ENCODE measurements at places on chromosomes 16 and 17.
A peak's percentile ranks its signal among the peaks of the same experiment; 100 is the strongest.

DNA sequence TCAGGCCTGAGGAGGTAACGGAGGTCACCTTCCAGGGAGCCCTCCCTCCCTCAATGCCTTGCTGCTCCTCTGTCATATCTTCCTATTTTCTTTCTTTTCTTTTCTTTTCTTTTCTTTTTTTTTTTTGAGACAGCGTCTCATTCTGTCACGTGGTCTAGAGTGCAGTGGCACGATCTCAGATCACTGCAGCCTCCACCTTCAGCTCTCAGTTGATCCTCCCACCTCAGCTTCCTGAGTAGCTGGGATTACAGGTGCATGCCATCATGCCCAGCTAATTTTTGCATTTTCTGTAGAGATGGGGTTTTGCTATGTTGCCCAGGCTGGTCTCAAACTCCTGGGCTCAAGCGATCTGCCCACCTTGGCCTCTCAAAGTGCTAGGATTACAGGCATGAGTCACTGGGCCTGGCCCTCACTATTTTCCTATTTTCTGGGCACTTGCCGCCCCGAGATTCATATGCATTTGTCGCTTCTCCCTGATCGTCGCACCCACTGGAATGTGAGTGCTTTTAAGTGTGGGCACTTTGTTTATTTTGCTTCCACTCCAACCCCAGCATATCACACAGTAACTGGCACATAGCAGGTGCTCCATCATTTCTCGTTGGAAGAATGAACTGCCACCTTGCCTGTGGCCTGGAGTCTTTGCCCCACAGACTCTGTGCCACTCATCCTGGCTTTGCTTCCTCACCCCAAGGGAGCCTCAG is 31.7 kb downstream of the CPNE2 start:
- DNase-seq: no peak

DNA sequence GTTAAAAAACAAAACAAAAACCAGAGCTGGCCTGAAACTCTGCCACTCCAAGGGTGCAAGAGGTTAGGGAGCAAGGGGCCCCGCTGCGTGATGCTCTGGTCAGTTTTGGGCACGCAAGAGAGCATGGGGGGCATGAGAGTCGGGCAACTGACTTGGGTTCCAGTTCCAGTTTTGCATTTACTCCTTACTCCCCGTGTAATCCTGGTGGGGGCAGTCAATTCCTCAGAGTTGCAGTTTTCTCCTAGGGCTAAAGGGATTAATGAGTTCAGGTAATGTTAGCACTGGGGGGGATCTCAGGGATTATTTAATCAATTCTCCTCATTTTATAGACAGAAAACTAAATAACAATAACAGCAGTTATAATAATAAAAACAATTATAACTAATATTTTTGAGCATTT is 72.9 kb upstream of the PMFBP1 start:
- no peak for DNase-seq

DNA sequence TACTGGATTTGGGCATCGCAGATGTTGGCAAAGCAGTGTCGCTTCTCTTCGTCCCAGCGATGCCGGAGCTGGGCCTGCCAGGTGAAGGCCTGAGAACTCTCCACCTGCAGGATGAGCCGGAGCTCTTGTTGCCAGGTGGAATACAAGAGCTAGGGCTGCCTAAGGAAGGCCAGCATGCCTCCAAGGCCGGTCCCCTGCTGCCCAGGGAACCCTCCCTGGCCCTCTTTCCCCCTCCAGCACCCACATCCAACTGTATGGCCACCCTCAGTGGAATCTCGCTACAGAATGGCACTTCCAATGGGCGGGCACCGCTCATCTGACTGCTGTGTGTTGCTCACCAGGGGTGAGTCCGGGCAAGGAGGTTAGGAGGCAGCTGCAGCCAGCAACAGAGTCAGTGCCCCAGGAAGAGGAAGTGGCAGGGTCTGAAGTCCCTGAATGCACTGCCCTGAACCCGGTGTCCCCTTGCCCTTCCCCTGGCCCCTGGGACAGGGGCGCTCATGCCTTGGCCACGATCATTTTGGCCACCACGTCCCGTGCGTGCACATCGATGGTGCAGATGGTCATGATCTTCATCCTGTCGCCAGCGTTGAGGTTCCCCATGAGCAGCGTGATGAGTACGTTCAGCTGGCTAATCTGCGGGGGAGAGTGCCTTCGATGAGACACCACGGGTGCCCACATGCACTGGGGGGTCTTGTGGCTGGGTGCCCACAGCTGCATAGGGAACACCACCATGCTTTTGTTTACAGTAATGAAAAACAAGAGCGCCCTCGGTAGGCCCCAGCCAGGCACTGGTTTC is 75.8 kb downstream of the DNAH17 start:
- DNase-seq: no peak

DNA sequence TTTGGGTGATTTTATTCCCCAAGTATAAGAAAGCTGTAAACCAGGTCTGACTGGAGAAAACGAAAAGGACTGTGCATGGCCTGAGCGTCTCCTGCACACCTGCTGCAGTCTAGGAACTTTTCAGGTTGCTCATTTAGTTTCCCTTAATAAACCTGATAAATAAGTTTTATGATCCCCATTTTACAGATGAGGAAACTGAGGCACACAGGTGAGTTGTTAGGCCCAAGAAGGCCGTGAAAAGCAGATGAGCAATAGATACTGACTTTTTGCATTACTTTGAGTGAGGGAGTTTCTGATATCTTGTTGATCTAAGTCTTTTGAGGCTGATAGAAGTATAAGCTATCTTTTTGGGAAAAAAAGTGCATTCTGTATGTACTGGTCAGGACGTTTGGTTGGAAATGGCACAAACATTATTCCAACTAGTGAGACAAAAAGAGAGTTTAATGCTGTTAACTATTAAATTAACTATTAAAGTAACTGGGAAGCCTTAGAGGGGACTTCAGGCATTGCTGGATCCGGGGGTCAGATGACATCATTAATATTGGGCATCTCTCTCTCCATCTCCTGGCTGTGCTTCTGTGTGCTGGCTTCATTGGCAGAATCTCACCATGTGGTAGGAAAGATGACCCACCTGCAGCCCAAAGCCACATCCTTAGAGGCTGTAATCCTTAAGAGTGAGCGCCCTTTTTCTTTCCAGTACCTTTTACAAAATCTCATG is 163.4 kb downstream of the CMIP start:
- no peak for DNase-seq

DNA sequence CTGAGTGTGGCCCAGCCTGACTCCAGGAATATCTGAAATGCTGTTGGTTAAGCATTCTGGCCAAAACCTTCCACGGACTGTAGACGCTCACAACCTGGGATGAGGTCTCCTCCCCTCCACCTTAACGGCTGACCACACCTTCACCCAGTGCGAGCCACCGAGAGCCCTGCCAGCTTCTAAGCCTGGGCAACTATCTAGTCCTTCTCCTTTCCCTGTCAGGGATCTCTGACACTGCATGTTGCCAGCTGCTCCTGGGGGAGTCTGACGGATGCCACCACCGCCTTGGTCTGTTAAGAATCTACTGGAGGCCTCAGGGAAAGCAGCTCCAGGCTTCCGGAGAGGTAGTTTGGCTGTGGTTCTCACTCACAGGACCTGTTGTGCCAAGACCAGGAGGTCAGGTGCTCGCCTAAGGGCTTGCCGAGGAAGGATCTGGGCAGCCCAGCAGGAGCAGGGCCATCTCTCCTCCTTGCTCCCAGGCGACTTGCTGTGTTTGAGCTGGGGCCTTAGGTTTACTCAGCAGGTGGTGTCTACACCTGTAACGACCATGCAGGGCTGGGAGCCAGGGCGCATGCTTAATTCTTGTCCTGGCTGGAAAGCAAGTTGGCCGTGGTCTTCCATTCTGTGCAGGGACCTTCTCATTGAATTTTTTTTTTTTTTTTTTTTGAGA is 111.8 kb downstream of the NTN1 start:
- no peak for DNase-seq

DNA sequence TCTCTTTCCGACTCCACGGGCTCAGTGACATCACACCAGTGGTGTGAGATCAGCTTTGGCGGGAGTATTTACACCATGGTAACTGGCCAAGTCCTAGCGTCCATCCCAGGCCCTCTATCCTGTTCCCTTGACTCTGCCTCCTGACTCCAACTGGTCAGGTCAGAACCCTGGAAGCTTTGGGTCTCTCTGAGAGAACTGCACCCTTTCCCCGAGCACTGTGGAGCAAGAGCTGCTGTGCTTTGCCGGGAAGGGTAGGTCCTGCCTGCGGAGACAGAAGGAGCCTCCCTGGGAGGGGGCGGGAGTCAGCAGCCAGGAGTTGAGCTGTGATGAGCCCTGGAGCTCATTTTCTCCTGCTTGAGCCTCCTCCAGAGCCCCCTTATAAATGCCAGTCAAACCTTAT is 212.1 kb upstream of the TNRC6C start:
- peak; percentile 19 for DNase-seq

- DNase-seq: no peak
These were observed 2.8 kb upstream of the PRKAR1A start for GRCh38 chr17:68509141-68510057.

DNA sequence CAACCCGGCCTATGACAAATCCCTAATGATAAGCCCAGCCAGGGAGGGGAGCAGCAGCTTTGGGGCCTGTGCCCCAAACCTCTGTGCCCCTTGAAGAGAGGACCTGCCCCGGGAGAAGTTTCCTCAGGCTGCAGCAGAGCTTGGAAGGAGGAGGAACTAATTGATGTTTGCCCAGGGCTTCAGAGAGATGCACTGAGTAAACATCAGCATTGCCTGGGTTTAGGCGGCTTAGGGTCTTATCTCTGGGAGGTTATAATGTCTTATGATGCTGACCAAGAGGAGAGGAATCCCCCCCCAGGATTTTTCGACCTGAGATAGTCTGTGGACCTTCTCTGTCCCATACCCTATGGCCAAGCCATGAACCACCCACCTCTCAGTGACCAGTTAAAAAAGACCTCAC is 148.7 kb upstream of the SDK2 start:
- peak; percentile 69 for DNase-seq

- DNase-seq: no peak
These were observed 156.9 kb downstream of the C16orf78 start for GRCh38 chr16:49530427-49530970.

GRCh38 chr17:77287432-77288068 is 146.8 kb downstream of the SEC14L1 start:
- DNase-seq: no peak

- DNase-seq: no peak
These were observed 308.1 kb upstream of the ZFHX3 start for GRCh38 chr16:73355981-73356380.

- no peak for DNase-seq
These were observed 18.4 kb upstream of the RBBP6 start for GRCh38 chr16:24520983-24521382.

GRCh38 chr16:70390774-70391173 is 44.1 kb downstream of the DDX19A start:
- no peak for DNase-seq

GRCh38 chr17:77449908-77450741 is 309.4 kb downstream of the SEC14L1 start:
- peak; percentile 76 for DNase-seq

DNA sequence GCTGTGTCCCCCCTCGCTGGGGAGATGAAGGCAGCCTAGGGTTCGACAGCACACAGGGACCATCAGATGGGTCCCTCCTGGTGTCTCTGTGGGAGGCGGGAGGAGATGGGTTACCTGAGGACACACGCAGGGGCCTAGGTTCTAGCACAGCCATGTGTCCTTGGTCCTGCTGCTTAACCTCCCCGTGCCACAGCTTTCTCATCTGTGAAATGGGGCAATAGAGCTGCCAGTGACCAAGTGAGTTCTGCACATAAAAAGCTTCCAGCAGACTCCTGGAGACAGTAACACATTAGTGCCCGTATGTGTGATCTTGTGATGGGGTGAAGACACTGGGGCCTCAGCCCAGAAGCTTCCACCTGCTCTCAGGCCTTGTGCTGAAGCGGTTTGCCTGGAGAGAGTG is 96.0 kb upstream of the GSE1 start:
- DNase-seq: no peak

DNA sequence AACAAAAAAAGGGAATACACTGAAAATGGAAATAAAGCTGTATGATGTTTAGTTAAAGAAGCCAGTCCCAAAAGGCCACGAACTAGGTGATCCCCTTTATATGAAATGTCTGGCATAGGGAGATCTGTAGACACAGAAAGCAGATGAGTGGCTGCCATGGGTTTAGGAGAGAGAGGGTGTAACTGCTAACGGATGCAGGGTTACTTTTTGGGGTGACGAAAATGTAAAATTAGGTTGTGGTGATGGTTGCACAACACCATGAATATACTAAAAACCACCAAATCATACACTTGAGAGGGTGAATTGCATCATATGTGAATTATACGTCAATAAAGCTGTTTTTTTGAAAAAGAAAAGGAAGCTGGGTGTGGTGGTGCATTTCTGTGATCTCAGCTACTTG is 99.6 kb downstream of the ADCY9 start:
- no peak for DNase-seq
